Dorsolateral prefrontal cortex (tissue), 122 donors: ENCODE measurements at places on chromosomes 16 and 17.

DNA sequence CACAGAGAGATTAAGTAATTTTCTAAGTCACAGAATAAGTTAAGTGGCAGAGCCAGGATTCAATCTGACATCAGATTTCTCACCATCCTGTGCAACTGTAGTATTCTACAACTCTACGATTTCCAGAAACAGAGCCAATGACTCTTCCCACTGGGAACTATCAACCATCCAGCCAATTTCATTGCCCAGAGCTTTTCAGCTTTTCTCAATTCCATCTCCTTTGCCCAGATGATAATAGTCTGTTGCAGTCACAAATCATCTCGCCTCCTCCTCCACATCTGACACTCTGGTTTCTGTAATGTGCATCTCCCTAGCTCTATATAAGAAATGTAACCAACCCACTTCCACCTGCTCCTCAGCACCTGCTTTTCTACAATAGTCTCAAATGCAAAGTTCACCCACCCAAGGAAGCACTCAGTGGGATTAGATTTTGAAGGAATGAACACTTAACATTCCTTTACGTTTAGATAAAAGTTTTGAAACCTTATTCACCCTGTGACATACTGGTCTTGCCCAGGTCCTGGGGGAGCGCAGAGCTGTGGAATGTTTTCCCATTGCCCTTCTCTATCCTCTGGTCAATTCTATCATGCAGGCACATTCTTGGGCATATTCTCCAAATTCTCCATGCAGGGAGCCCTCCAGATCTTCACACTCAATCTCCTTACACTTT, 167.8 kb upstream of the ASIC2 start:
- no peak for DNase-seq

DNA sequence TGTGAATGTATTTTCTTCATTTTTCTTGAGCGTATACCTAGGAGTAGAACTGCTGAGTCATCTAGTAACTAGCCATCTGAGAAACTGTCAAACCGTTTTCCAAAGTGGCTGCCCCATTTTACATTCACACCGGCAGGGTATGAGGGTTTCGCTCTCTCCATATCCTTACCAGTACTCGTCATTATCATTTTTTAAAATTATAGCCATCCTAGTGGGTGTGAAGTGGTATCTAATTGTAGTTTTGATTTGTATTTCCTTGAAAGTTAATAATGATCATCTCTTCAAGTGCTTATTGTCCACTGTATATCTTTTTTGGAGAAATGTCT, 6.0 kb downstream of the RNF157 start:
- DNase-seq = no peak

DNA sequence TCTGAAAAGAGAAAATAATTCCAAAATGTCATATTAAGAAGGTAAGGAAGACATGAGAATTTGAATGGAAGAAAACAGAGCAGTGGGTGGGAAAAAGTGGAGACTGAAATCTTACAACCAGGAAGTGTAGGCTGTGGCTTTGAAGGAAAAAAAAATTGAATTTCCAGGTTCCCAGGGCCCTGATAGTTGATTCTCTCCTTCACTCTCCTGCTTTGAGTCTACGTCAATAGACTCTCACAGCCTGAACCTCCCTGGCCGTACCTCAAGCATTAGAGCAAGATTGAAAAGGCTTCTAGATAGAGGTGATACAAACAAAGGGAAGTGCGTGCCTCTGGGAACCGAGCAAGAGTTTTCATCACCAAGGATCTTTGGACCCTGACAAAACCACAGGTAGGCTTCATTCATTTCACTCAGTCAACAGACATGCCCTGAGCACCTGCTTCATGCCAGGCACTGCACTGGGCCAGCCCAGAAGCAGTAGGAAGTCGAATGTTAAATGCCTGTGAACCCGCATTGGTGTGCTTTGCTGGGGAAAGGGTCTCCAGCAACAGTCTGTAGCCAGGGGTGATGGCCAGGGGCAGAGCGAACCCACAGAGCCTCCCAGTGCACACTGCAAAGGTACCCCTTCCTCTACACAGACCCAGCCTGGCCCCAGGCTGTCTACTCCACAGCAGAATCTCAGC, 163.9 kb downstream of the SLC39A11 start:
- DNase-seq = no peak

GRCh38 chr17:83137523-83137922, 58.1 kb downstream of the METRNL start:
- no peak for DNase-seq

- no peak for DNase-seq
These were observed 13.5 kb downstream of the NME3 start for GRCh38 chr16:1757714-1758461.

DNA sequence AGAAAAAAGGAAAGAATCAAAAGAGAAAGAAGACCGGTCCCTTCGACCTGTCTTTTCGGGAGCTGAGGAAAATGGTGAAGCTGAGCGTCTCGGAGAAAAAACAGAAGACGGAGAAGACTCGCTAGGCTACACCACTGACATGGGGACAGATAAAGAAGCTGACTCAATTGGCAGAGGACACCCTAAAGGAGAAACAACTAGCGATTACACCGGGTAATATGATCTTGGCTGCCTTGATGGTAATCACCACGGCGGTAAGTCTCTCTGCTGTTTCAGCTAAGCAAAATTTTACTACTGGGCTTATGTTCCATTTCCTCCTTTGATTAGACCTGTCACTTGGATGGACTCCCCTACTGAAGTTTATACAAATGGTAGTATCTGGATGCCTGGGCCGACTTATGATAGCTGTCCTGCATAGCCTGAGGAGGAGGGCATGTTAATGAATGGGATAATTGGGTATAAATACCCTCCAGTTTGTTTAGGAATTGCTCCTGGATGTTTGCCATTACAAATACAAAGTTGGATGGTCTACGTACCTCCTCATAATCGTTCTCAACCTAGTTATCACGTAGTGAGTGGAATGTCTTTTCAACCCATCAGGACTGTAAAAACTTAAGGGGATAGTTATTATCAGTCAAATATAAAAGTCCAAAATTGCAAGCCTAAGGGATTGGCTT, 24.1 kb downstream of the ALOX15B start:
- DNase-seq = no peak
